ENCODE measurements at places on chromosomes 12 and 14.
A peak's percentile ranks its signal among the peaks of the same experiment; 100 is the strongest.

DNA sequence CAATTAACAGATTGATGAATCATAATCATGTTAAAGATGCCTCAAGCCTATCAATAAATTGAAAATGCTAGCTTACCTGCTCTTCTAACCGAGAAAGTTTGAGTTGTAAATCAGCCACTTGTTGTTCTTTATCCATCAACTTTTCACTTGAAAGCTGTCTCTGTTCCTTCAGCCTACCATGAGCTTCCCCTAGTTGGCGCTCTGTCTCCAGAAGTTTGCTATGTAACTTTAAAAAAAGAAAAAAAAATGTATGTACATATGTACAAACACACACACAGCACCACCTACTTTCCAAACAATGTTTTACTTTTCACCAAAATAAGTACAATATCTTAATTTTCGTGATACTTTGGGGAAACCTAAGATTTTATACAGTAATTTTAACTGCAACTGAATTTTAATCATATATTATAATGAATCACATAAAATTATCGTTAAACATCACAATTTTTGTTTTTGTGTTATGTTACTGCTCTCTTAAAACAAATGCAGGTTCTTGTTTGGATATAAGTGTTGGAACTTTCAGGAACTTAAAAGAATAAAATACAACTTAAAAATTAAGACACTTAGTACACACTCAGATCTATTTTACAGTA, 101.2 kb downstream of the EEA1 start:
- no peak for DNase-seq

DNA sequence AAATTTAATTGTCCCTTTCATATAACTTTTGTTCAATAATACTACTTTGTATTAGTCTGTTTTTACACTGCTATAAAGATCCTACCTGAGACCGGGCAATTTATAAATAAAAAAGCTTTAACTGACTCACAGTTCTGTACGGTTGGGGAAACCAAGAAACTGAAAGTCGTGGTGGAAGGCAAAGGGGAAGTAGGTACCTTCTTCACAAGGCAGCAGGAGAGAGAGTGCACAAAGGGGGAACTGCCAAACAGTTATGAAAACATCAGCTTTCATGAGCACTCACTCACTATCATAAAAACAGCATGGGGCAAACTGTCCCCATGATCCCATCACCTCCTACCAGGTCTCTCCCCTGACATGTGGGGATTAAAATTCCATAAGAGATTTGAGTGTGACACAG, 1069.0 kb downstream of the FSCB start:
- DNase-seq: no peak

- no peak for DNase-seq
Observed at GRCh38 chr14:65849558-65849957, 437.0 kb downstream of the FUT8 start.

DNA sequence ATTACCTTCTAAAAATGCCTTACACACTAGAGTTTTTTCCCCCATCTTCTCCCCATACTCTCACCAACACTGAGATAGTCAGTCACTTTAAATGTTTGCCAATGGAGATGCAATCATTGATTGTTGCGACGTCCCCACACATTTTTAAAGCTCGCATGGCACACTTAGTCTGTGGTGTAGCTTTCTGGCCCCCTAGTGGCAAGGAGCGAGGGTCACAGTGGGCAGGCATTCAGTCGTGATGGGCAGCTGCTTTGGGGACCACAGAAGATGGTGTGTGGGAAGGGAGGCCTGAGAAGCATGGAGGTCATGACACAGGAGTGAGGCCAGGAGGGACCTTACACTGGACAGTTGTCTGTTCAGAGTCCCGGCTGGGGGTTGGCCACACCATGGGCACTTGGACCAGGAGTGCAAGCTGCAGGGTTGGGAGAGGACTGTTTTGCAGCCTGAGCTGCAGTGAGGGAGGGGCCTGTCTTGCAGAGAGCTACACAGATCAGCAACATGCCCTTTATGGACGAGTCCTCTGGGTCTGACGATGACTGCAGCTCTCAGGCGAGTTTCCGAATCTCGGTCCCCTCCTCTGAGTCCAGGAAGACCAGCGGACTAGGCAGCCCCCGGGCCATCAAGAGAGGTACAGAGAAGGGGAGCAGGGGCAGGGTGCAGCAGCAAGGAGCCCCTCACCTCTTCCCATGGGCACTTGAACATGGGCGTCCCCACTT, 28.6 kb downstream of the PIGH start:
- peak; percentile 43 for DNase-seq

GRCh38 chr12:120739821-120740613, 14.4 kb downstream of the ACADS start:
- no peak for DNase-seq

DNA sequence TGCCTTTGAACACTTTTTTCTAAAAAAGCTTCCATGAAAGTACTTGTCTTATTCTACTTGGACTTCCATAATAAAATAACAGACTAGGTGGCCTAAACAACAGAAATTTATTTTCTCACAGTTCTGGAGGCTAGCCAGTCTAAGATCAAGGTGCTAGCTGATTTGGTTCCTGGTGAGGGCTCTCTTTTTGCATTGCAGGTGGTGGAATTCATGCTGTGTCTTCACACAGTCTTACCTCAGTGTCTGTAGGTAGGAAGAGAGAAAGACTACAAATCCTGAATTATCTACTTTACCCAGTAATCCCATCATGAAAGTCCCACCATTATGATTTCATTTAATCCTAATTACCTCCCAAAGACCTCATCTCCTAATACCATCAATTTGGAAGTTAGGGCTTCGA, 356.0 kb downstream of the NAV3 start:
- no peak for DNase-seq

DNA sequence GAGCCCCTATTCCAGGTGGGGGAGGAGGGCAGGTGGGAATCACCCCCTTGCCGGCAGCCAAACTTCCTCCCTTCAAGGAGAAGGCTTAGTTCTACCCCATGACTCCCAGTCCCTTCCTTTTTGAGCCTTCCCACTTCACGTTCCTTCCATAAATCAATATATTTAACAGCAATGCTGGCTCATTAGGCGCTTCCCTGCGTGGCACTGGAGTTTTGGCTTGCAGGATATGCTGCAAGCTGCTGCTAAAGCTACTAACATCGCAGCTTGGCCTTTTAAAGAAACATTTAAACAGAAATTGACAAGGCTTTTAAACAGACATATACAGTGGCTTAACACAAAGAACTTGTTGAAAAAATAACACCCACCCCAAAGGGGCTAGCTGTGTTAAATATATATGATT, 308.0 kb upstream of the FKBP4 start:
- DNase-seq: no peak

GRCh38 chr14:54650959-54651351, 84.0 kb downstream of the SAMD4A start:
- no peak for DNase-seq

- no peak for DNase-seq
Observed at GRCh38 chr14:69749956-69750355, 17.0 kb upstream of the SRSF5 start.

- DNase-seq: no peak
Observed at GRCh38 chr14:24304019-24304387, 3.8 kb downstream of the CIDEB start.

DNA sequence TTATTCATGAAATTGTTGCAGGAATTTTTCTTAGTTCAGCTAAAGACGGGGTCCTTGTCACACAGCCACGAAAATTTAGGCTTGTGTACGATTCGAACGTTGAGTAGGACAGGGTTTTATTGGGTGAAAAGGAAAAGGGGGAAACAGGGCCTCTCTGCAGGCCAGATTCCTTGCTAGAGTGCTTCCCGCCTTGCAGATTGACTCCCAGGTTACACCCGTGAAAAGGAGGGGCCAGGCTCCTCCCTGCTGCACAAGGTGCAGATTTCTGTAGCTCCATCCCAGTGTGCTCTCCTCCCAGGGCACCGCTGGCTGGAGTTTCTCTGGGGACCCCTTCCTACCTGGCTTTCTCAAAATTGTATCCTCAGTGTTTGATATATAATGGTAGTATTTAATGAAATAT, 221.5 kb downstream of the ERC1 start:
- no peak for DNase-seq

GRCh38 chr12:43099691-43100163, 452.3 kb downstream of the ADAMTS20 start:
- no peak for DNase-seq

- no peak for DNase-seq
Observed at GRCh38 chr12:68915055-68915454, 17.9 kb downstream of the CPM start.

- no peak for DNase-seq
Observed at GRCh38 chr12:106646472-106646871, 63.7 kb downstream of the RFX4 start.

GRCh38 chr12:91396293-91396692, 213.7 kb upstream of the DCN start:
- no peak for DNase-seq

DNA sequence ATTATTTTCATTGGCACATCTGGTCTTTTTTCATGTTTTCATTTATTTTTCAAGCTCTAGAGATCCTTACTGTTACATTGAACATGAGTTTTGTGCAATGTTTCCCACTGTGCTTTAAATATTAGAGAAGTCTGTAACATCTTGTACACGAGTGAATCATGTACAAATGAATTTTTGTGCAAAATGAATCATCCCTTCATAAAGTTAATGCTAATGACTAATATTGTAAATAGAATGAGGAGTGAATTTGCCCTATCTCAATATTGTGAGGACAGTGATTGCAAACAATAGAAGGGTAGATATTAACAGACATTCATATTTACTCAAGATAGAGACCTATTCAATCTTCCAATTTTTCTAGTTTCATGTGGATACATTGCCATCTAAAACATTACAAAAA, 463.3 kb upstream of the FOXG1 start:
- no peak for DNase-seq

DNA sequence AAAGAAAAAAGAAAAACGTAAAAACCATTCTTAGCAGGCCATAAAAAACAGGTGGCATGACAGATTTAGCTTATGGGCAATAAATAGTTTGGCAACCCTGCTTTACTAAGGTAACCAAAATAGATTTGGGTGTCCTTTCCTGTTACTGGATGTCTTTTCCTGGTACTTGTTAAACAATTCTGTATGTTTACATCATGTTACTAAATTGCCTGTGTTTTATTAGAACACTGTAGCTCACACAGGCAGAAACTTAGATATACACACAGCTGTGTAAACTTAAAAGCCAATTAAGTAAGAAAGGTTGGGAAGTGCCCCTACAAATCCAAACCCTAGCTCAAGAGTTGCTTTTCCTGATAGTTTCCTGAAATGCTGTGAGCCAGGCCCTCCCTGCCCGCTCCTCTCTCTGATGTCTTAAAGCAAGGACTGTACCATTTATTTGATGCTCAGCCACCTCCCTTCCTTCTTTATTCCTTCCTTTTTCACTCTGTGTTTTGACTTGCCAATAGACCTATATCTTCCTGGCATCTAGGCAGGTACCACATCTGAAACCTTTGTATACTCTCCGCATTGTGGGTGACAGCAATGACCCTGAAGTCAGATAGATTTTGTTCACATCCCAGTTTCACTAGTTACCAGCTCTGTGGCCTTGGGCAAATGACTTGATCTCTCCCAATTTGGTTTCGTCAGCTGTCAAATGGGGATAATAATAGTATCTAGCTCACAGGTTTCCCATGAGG, 3.7 kb upstream of the CAMKK2 start:
- no peak for DNase-seq

GRCh38 chr12:84218406-84218805, 694.2 kb downstream of the SLC6A15 start:
- DNase-seq: no peak

GRCh38 chr12:29224572-29224971, 75.5 kb downstream of the FAR2 start:
- DNase-seq: no peak

DNA sequence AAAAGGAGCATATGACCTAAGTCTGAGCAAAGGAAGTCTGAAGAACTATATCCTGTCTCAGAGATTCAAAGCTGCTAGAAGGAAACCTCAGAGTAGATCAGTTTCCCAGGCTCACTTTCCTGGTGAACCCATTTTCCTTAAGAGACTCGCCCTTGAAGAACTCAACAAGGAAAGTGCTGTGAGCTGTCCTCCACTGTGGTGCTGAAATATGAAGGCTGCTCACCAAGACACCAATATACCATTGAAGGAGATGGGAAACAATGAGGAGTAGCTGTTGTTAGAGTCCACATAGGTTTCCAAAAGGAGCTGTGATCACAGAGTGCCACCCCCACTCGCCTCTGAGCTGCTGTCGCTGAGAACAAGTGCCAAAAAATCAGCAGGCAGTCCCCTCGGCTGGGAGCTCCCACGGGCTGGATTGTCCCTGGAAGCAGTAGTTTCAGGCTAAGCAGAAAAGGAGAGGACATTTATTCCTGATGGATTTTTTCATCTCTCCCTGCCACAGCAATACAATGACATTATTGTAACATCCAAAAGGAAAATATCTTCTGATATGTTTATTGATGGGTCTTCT, 282.1 kb downstream of the RPS29 start:
- DNase-seq: no peak

- no peak for DNase-seq
Observed at GRCh38 chr14:62796431-62796830, 248.8 kb downstream of the KCNH5 start.

GRCh38 chr12:45703942-45704341, 25.6 kb upstream of the ARID2 start:
- no peak for DNase-seq

DNA sequence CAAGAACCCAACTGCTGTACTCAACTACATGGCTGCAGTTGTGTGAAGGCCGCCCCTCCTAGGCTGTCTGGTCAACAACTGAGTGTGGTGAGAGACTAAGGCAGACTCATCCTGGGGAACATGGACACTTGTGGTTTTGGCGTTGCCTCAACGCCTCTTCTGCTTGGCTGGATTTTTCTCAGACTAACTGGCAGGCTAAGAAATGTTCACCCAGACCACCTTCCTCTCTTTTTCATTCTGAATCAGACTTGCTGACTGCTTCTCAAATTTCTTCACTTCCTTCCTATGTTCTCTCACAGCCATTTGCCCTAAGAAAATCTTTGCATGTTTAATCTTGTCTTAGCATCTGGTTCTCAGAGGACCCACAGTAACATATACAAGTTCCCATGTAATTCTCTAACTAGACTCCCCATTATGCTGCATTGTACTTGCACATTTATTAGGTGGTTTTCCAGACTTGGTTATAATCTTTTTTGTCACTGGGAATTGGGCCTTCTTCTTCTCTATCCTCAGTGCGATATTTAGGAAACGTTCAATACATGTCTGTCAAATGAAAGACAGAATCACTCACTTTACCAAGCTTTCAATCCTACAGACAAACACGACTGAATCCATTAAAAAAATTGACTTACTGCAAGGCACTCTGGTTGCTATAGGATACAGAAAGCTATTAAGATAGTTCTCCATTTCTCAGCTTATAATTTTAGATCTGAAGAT, 327.6 kb downstream of the CCER1 start:
- DNase-seq: no peak

- DNase-seq: no peak
Observed at GRCh38 chr14:64461221-64461620, 4.1 kb upstream of the AKAP5 start.

DNA sequence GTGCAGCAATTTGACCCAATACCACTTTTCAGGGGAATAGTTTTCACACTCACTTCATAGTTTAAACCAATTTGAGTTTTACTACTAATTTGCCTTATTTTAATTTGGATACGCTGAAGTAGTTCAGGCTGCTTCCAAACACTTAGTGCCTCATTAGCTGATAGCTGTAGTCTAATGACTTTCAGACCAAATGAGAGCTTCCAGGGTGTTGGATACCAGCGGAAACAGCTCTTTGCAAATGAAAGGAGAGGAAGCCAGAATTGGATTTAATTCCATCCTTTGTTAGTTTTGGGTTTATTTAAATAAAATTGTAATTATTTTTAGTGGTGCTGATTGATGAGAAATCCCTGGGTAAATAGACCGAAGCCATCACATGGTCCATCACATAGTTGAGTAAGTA, 158.3 kb upstream of the SEL1L start:
- DNase-seq: no peak

GRCh38 chr14:104676694-104677511, 12.5 kb upstream of the INF2 start:
- DNase-seq: no peak

Measured in activated T-helper 1 cell treated with anti-CD3 and anti-CD28 coated beads, Interleukin-2, amount 50 U/mL, for 16 hours (primary cell).